ENCODE measurements at places on chromosomes 16 and 17.

DNA sequence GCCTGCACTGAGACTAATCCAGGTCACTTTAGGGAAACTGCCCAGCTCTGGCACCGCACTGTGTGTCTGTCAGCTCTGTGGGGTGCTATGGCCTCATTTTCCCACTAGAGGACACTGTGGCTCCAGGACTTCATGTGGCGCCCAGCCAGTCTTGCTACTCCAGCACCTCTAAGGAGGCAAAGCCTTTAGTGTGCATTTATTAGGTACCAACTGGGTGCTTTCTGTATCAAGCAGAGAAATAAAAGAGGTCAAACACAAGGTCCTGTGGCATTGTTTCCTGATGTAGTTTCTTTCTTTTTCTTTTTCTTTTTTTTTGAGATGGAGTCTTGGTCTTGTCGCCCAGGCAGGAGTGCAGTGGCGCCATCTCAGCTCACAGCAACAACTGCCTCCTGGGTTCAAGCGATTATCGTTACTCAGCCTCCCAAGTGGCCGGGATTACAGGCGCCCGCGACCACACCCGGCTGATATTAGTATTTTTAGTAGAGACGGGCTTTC, 12.5 kb upstream of the RHBDL3 start:
- peak; percentile 72 for DNase-seq

- no peak for DNase-seq
Observed at GRCh38 chr17:67801626-67802175, 23.6 kb upstream of the BPTF start.

GRCh38 chr17:4898927-4899326, 409 bp upstream of the C17orf107 start:
- no peak for DNase-seq

GRCh38 chr16:25372716-25373115, 115.1 kb upstream of the ZKSCAN2 start:
- DNase-seq: no peak

GRCh38 chr16:85279825-85280545, 167.7 kb upstream of the CIBAR2 start:
- DNase-seq: no peak

GRCh38 chr16:87465306-87465705, 27.5 kb downstream of the ZCCHC14 start:
- DNase-seq: no peak

- DNase-seq: no peak
Observed at GRCh38 chr16:8063159-8063558, 527.2 kb downstream of the TMEM114 start.

All from activated naive CD4-positive, alpha-beta T cell treated with Interleukin-2 at 50 U/mL for 16 hours (primary cell).